ENCODE measurements at places on chromosomes 7 and 10.
A peak's percentile ranks its signal among the peaks of the same experiment; 100 is the strongest.

DNA sequence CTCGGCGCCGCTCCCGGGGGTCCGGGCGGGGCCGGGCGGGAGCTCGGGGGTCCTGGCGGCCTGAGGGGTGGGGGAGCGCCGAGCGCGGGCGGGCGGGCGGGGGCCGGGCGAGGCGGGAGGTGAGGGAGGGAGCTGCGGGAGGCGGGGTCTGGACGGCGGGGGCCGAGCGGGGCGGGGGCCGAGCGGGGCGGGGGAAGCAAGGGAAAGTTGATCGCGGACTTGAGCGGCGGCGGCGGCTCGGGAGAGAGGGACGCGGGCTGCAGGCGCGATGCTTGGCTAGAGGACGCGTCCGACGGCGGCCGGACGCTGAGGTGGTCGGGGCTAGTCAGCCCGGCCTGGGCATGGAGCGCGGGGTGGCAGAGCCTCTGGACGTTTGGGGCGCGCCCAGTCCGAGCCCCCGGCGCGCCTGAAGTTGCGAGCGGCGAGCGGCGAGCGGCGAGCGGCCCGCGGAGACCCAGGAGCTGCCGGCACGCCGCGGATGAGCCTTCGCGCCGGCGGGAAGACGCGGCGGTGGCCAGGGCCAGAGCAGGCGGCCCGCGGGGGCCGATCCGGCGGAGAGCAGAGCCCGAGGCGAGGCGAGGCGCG is at the start of gene CDH23:
TSS of gene CDH23 (plus strand) at position 210 of the 585 bp plus-strand sequence. CDS start 42,912 bp downstream, outside the sequence.
- H3K27ac ChIP-seq, result no peak within 1 kb of the TSS
- peak within 1 kb of the TSS; percentile 26 for H3K4me3 ChIP-seq
- H3K27me3 ChIP-seq, result peaks cover 62% of the 10 kb centered on the region
- peaks cover 6% of the 10 kb centered on the region for H3K4me1 ChIP-seq

GRCh38 chr10:34796133-34796532 is 19.0 kb downstream of the PARD3 start:
- no peaks in the 10 kb centered on the region for H3K27me3 ChIP-seq
- DNase-seq, result no peak
- H3K4me1 ChIP-seq, result no peaks in the 10 kb centered on the region

DNA sequence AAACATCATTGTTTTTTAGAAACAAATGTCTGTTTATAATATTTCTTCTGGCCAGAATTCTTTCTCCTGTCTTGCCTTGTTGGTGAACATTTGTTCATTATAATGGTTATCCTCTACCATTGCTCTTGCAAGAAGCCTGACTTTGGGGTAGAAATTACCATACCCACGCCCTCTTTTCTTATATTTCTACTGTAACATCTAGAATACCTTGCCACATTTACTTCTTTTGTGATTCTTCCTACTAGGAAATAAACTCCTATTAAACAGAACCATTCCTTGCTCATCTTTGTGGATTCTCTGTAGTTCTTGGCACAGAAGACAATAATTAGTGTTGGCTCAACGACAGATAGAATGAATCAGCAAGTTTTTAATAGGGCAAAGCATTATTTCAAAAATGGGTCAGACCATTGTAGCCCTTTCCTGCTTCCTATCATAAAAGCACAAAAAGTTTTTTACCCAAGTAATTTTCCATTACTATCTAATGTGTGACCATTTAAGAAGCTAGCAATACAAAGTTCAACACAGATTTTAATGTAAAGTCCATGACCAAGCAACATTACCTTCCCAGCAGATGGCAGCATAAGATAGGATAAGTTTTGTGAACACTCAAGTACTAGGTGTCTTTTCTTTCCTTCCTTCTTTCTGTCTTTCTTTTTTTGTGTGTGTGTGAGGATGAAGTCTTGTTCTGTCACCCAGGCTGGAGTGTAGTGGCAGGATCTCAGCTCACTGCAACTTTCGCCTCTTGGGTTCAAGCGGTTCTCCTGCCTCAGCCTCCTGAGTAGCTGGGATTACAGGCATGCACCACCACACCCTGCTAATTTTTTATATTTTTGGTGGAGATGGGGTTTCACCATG is 270.4 kb downstream of the HGF start:
- H3K27me3 ChIP-seq, result no peaks in the 10 kb centered on the region
- H3K4me3 ChIP-seq, result no peak overlapping the region
- no peak overlapping the region for H3K27ac ChIP-seq
- H3K36me3 ChIP-seq, result no peaks in the 10 kb centered on the region
- no peak for DNase-seq
- no peaks in the 10 kb centered on the region for H3K4me1 ChIP-seq

GRCh38 chr7:87156709-87157108 is 4.5 kb downstream of the DMTF1 start:
- DNase-seq, result no peak
- no peak overlapping the region for H3K27ac ChIP-seq
- peaks cover 34% of the 10 kb centered on the region for H3K36me3 ChIP-seq
- no peaks in the 10 kb centered on the region for H3K27me3 ChIP-seq

DNA sequence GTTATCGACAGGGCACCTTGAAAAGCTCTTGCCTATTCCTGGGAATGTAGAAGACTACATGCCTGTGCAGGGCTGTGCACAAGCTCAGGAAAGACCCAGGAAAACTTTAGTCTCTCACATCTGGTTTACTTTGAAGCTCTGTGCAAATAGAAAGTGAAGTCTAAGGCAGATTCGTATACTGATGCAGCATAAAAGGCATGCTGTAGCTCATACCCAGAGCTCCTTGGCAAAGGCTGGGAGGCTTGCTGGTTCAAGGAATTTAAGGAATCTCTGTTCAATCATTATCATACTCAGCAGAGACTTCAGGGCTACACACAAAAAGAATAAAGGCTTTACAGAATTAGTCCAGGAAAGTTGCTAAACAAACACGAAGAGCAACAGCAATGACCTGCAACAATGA is 192.0 kb downstream of the OTUD1 start:
- H3K27ac ChIP-seq, result no peak overlapping the region
- no peaks in the 10 kb centered on the region for H3K27me3 ChIP-seq
- DNase-seq, result no peak
- H3K4me3 ChIP-seq, result no peak overlapping the region
- no peaks in the 10 kb centered on the region for H3K36me3 ChIP-seq
- H3K4me1 ChIP-seq, result no peaks in the 10 kb centered on the region

GRCh38 chr10:8726084-8726778 is 671.7 kb downstream of the GATA3 start:
- no peaks in the 10 kb centered on the region for H3K27me3 ChIP-seq
- no peak overlapping the region for H3K4me3 ChIP-seq
- no peaks in the 10 kb centered on the region for H3K36me3 ChIP-seq
- DNase-seq, result no peak
- H3K4me1 ChIP-seq, result no peaks in the 10 kb centered on the region

DNA sequence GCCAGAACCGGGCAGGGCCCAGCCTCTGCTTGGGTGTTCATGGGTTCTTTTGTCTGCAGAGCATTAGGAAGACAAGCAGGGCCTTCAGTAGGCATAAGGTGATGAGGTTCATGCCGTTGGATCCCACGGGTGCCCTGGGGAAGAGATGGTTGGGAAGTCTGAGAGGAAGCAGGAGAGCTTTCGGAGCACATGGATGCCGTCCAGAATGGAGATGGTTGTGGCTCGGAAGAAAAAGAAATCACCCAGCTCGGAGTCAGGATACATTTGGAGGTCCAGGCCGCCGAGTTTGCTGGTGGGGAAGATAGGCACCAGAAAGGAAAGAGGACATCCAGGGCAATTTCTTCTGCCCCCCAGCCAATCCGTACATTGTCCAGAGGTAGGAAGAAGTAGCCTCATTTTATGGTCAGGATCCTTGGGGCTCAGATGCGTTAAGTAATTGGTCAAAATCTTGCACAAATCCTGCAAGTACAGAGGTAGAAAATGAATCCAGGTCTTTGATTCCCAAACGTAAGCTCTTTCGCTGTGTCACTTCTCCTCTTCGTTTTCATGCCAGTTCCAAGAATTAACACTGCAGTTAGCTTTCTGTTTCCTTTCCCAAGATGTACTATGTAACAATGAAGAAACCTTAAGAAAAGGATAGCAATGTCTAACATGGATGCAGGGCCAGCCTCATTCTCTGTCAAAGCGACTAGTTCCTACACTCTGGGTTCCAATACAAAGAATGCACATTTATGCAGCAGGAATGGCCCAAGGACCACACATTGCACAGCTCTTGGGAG is 147.8 kb upstream of the KLF6 start:
- H3K27ac ChIP-seq, result peak overlapping the region; percentile 89
- peaks cover 67% of the 10 kb centered on the region for H3K4me1 ChIP-seq
- peak overlapping the region; percentile 17 for H3K4me3 ChIP-seq
- no peaks in the 10 kb centered on the region for H3K27me3 ChIP-seq

DNA sequence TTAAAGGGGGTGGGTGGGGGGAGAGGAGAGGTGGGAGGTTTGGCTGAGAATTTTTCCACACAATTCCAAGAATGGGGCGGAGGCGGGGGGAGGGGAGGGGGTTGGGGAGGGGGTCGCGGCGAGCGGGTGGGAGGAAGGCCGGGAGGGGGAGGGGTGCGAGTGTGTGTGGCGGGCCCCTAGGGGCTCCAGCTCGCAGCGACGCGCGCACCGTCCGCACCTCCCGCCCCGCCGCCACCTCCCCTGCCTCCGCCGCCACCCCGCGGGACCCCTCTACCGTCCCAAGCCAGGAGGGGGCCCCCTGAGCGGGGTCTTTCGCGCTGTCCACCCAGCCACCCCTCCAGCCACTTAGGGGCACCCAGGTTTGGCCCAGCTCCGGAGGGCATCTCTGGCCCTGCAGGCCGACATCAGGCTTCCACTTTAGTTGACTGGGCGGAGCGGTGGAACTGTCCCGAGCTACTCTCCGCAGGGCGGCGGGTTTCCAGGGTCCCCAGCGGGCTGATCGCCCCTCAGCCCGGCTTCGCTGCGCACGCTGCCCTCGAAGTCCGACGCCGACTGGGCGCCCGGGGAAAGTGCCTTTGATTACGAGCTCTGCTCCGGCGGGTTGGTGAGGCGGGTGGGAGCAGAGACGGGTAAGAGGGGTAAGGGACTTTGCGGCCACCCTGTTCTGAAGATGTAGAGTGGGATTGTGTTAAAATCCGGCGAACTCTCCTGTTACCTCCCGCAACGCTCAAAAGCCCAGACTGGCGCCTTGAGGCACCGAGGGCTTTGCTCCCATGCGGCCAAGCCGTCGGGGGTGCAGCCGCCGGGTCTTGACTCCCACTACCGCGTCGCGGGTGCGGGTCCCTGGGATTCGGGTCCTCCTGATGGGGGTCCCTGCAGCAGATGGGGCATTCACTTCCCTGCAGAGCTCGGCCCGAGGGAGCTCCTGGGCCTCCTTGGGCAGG is 1.8 kb upstream of the VAX1 start:
- H3K36me3 ChIP-seq, result peaks cover 9% of the 10 kb centered on the region
- no peak overlapping the region for H3K4me3 ChIP-seq
- DNase-seq, result no peak
- H3K4me1 ChIP-seq, result peaks cover 4% of the 10 kb centered on the region
- H3K27me3 ChIP-seq, result peaks cover 61% of the 10 kb centered on the region

GRCh38 chr10:79947083-79947415 is 1.9 kb downstream of the SFTPD start:
- H3K27me3 ChIP-seq, result peaks cover 13% of the 10 kb centered on the region
- no peak overlapping the region for H3K4me3 ChIP-seq
- H3K27ac ChIP-seq, result no peak overlapping the region
- no peaks in the 10 kb centered on the region for H3K4me1 ChIP-seq

DNA sequence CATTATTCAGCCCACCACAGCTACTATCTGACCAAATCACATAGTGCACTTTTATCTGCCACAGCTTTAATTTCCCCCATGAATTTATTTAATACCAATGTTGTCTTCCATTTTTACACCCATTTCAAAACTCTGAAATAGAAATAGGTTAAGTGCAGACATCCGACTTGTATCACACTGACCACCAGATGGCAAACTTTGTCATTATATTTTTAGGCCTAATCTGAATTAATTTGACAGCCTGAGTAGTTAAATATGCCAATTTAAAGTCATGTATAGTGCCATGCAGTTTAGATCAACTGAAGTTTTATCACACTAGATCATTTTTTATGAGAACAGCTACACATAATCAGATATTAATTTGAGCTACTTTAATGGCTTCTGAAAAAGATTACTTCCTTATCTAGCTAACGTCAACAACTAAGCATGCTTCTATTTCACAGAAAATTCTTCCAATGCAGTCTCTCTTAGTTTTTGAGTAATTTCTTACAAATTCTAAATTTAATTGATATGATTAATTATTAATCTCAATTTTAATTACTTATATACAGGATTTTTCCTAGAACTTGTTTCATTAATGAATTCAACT is 566.4 kb downstream of the GFRA1 start:
- H3K27me3 ChIP-seq, result no peaks in the 10 kb centered on the region
- H3K27ac ChIP-seq, result no peak overlapping the region
- H3K4me1 ChIP-seq, result no peaks in the 10 kb centered on the region
- H3K36me3 ChIP-seq, result no peaks in the 10 kb centered on the region

GRCh38 chr10:49289480-49289879 is 9.5 kb upstream of the C10orf71 start:
- peaks cover 17% of the 10 kb centered on the region for H3K27me3 ChIP-seq
- no peak overlapping the region for H3K4me3 ChIP-seq
- H3K36me3 ChIP-seq, result no peaks in the 10 kb centered on the region

DNA sequence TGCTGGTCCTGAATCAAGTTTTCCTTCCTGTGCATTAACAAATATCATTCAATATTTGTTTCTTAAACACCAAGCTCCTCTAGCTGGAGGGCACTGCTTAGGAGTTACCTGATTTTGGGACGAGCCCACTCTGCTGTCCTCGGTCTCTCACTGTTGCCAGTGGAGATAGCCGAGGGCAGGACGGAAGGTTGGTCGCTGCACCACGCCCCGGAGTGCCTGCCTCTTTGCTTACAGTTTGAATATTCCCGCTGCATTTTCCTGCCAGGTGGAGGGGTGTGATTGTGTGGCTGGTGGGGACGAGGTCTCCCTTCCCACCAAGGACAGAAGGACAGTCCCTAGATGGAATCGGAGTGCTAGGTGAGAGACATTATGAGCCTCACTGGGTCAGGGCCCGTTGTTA is 201.5 kb downstream of the DNAJB6 start:
- H3K27ac ChIP-seq, result no peak overlapping the region
- no peak overlapping the region for H3K4me3 ChIP-seq
- no peaks in the 10 kb centered on the region for H3K4me1 ChIP-seq
- peaks cover 2% of the 10 kb centered on the region for H3K27me3 ChIP-seq

DNA sequence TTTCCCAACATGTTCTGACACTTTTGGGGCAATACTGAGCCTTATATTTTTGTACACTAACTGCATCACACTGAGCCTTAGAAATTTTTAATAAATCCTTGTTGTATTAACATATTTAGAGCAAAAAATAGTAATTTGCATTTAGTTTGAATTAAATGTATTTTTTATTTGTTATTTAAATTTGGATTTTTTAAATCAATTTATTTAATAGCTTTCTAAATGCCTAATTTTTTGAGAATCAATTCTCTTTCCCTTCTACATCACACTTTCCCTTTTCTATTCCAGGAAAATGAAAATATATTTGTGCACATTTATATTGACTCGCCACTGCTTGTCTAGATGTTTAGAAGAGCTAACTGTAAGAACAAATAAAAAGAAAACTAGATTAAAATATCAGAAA is 414.6 kb upstream of the POM121L12 start:
- H3K27ac ChIP-seq, result no peak overlapping the region
- H3K27me3 ChIP-seq, result no peaks in the 10 kb centered on the region
- no peak for DNase-seq

All from activated CD8-positive, alpha-beta T cell treated with anti-CD3 and anti-CD28 coated beads, Interleukin-2, amount 10 ng/mL, durations not matched to agents 7 days and 5 days (primary cell).